ENCODE measurements at places on chromosomes 2 and 18.

DNA sequence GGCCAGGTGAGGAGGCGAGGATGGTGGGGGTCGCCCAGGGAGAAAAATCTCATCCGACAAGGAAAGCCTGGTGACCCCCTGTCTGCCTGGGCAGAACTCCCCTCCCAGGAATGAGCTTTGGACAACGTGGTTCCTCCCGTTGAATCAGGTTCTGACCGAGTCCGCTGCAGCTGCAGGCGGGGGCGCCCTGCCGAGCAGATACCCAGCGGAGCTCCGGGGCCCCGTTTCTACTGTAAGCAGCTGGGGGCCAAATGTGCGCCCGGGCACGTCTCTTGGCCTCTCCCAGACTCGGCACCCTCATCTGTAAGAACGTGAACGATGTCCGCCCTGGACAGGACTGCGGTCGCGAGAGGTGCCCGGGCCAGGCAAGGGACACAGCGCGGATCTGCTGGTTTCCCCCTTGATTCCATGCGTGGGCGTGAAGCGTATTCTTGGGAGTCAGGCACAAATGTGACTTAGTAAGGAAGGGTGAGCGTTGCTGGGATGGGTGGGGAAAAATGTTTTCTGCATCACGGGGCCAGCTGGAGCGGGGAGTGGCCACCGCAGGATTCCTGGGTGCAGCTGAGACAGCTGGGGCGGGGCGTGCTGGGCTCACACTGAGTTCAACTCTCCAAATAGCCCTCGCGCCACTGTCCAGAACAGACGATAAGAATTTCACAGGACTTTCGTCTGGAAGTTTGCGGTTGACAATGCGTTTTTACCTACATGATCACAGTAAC, 20.2 kb upstream of the TUBB6 start:
- peak; percentile 86 for DNase-seq

GRCh38 chr18:11798271-11798670, 52.9 kb upstream of the CHMP1B start:
- no peak for DNase-seq

- DNase-seq, result peak; percentile 74
These were observed 3.4 kb downstream of the MBP start for GRCh38 chr18:77129150-77129551.

DNA sequence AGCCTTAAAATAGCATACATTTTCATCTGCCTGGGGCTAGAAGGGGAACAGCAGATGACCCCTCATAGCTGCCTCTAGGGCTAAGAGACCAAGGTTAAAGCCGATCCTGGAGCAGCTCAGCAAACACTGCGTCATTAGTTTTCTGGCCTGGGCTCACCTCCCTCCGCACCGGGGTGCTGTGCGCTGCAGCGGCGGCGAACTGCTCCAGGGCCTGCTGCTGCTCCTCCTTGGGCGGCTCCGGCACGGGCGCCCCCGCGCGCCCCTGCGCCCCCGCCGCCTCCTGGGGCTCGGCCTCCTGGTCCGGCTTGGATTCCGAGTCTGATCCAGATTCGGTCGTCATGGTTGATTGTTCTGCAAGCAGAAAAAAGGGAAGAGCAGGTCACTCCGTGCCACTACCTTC, 55.0 kb downstream of the EPB41L3 start:
- no peak for DNase-seq

- DNase-seq, result peak; percentile 32
These were observed 628.7 kb upstream of the PIK3C3 start for GRCh38 chr18:41326311-41326710.

DNA sequence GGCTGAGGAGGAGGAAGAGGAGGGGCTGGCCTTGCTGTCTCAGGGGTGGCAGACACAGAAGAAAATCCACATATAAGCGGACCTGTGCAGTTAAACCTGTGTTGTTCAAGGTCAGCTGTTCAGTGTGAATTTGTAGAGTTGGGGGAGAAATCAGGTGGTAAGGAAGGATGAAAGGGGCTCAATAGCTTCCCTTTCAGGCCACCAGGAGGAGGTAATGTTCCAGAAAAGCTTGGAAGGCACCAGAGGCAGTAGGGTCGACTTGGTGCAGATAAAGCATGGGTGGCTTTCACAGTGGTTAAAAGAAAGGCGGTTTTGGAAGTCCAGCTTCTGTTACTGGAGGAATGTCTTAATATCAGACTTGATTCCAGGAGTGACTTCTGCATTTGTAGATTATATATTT, 167.4 kb downstream of the THSD7B start:
- peak; percentile 19 for DNase-seq

DNA sequence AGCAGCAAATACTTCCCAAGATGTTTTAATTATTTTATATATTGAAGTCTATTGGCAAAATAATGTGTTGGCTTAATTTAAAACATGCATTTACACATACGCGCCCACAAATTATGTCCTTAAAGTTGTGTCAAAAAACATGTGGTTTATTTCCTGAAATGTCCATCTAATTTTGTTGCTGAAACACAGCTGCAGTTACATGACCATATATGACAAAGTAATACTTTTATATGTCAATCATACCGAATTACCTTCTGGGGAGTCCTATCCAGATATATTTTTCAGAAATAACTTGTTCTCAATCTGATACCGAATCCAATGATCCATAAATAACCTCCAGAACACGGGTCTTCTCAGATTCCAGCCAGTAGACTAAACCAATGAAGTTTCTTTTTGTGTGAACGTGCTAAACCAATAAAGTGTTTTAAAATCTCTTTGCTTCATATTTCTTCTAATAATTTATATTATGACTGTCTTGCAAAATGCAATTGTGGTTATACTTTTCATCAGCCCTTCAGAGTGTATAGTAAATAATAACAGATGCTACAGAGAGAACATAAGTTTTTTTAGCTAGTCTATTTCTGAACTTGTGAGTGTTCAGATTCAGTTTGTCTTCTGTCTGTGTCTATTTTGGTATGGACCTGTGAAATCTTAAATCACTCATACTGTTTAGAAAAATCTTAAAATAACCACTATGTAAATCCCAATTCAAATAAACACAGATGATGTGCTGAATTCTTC, 2.4 kb downstream of the SCG2 start:
- DNase-seq, result peak; percentile 54

DNA sequence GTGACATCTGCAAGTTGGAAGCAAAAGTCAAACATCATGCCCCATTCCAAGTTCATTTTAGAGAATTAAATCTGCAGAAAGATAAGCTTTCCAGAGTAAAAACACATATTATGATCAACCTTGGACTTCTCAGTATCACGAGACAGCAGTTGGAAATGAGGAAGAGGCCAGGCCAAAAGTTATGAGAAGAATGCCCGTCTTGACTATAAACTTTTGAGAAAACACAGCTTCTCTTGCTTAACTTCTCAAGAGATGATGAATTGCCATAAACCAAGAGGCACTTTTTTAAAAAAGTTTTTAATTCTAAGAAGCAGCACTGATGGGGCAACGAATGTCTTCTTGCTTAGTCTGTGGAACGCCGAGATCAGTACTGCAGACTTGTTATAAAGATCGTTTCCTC, 52.6 kb upstream of the NFU1 start:
- DNase-seq, result no peak

GRCh38 chr2:181680055-181680936, at the start of gene NEUROD1:
Gene NEUROD1 (minus strand): TSS chr2:181680517. CDS start chr2:181678860, 1,657 bp downstream.
- DNase-seq, result no peak

DNA sequence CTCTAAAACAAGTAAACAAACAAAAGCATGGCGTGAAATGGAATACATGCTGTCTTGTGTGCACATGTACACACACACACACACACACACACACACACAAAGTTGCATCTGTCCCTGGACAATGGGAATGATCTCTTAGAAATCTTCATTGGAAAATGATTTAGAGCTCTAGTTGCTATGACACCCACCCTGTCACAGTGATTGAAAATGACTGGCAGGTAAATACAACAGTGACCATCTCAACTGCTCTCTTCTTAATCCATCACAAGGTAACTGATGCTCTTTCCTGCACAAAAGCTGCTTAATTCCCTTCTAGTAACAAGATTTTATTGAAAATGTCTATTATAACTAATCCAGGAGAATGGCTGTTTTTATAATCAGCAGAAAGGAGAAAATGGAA, 1011.7 kb upstream of the GYPC start:
- DNase-seq, result no peak

- DNase-seq, result no peak
These were observed 330.0 kb upstream of the PKDCC start for GRCh38 chr2:41717839-41718238.

GRCh38 chr2:172976116-172976515, 99.5 kb upstream of the MAP3K20 start:
- no peak for DNase-seq

GRCh38 chr2:62844311-62845090, 139.0 kb downstream of the EHBP1 start:
- no peak for DNase-seq

GRCh38 chr2:203873921-203874631, 6.5 kb downstream of the CTLA4 start:
- no peak for DNase-seq

GRCh38 chr2:197502201-197502600, 2.0 kb downstream of the HSPE1 start:
- DNase-seq, result no peak

- DNase-seq, result peak; percentile 76
These were observed 172.3 kb upstream of the SLC35G4 start for GRCh38 chr18:11437046-11437445.

DNA sequence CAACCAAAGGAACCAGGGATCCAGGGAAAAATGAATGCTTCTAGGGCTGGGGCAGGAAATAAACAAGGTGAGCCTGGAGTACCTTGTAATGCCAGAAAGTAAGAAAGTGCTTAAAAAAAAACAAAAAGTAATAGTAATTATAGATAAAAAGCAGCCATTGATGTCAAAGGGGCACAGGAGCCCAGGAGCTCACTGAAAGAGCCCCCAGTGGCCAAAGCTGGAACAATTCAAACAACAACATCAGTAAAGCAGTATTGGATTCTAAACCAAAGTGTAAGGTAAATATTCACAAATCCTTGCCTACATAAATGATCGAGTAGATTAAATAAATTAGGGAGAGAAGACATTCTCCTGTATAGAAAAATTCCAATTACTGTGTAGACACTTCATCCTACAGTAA, 114.3 kb upstream of the ARL4C start:
- no peak for DNase-seq

DNA sequence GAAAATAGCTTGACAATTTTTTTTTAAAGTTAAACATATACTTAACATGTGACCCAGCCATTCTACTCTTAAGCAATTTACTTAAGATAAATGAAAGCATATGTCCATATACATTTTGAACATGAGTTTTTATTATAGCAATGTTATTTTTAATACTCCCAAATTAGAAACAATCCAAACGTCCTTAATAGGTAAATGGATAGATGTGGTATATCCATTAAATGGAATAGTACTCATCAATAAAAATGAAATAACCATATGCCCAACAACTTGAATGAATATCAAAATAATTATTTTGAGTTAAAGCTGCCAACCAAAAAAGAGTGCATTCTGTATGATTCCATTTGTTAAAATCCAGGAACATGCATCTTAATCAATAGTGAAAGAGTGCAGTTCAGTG, 29.1 kb downstream of the NCOA1 start:
- DNase-seq, result no peak

- DNase-seq, result no peak
These were observed 42.8 kb downstream of the DLGAP1 start for GRCh38 chr18:4412286-4412685.

- DNase-seq, result no peak
These were observed 100.8 kb downstream of the COLEC12 start for GRCh38 chr18:399631-400135.

DNA sequence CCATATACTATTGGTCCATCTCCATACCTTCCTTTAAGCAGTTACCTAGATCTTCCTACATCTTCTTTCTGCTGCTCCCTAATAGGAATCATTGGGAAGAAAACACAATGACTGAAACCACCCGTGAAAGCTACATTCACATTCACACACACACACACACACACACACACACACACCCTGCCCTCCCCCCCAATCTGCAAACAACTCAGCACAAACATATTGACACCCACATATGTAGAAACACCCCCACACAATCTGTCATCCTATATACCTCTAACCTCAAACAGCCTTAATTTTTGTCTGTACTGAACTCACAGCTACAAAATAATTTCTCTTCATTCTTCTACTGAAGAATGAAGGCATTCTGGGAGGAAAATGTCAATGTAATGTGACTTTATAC, 63.8 kb downstream of the KLF7 start:
- DNase-seq, result no peak

DNA sequence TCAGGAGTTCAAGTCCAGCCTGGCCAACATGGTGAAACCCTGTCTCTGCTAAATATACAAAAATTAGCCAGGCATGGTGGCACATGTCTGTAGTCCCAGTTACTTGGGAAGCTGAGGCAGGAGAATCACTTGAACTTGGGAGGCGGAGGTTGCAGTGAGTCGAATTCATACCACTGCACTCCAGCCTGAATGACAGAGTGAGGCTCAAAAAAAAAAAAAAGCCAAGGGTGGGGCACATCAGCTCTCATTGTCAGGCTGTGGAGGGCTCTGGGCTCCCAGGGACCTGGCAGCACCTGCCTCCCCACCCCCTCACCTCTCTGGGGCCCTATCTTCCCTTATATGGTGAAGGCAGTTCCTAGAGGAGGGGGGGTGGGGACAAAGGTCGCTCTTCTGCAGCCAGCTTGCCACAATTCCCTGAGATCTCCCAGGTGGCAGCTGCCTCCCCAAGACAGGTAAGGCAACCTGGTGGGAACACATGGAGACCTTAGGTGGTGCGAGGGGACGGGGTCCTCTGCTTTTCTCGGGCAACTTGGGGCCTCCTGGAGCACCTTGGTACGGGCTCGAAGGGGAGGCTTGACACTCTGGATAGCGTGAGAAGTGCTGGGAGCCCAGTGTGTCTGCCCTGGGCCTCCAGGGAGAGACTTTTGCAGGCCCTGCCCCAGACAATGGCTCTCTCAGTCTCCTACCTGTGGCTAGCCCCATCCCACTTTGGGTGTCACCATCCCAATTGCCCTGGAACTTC, at the start of gene VIL1:
TSS of gene VIL1 (plus strand) at position 407 of the 742 bp plus-strand sequence. CDS start 4,656 bp downstream, outside the sequence.
- no peak for DNase-seq

- peak; percentile 33 for DNase-seq
These were observed 145.5 kb downstream of the MAP4K4 start for GRCh38 chr2:101843048-101843447.

- DNase-seq, result no peak
These were observed 47.3 kb downstream of the EPB41L5 start for GRCh38 chr2:120060088-120060623.

DNA sequence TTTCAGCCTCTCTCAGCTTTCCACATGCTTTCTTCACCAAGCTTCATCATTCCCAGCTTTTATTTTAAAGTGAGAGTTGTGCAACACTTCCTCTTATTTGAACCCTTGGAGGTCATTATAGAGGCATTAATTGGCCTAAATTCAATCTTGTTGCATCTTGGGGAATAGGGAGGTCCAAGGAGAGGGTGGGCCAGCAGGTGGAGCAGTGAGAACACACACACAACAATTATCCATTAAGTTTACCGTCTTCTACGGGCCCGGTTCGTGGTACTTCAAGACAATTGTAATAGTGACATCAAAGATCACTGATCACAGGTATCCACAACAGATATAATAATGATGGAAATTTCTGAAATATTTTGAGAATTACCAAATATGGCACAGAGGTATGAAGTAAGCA, 457.2 kb upstream of the SMIM21 start:
- DNase-seq, result no peak

DNA sequence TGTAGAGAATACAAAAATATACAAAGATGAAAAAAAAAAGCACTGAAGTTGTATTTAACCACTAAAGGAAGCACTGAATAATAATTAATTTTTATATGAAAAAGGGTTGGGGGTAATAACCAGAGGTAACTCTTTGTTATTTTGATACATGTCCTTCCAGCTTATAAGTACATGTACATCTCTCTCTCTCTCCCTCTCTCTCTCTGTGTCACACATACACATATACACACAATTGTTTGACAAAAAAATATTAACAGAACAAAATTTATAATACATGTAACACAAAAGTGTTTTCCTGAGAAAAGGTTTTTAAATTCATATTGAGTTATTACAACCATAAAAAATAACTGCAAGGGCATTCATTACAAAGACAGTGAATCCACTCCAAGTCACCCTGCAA, 4.6 kb downstream of the WIPF1 start:
- DNase-seq, result no peak
